Activated CD4-positive, alpha-beta T cell treated with anti-CD3 and anti-CD28 coated beads, Interleukin-10, Interleukin-2, amounts not matched to agents 100 ng/mL and 50 ng/mL, durations not matched to agents 16 hours and 8 hours (primary cell): ENCODE measurements at places on chromosomes 7 and 10.

GRCh38 chr10:97575127-97575668 lies 2.6 kb downstream of the ANKRD2 start:
- DNase-seq, result no peak

DNA sequence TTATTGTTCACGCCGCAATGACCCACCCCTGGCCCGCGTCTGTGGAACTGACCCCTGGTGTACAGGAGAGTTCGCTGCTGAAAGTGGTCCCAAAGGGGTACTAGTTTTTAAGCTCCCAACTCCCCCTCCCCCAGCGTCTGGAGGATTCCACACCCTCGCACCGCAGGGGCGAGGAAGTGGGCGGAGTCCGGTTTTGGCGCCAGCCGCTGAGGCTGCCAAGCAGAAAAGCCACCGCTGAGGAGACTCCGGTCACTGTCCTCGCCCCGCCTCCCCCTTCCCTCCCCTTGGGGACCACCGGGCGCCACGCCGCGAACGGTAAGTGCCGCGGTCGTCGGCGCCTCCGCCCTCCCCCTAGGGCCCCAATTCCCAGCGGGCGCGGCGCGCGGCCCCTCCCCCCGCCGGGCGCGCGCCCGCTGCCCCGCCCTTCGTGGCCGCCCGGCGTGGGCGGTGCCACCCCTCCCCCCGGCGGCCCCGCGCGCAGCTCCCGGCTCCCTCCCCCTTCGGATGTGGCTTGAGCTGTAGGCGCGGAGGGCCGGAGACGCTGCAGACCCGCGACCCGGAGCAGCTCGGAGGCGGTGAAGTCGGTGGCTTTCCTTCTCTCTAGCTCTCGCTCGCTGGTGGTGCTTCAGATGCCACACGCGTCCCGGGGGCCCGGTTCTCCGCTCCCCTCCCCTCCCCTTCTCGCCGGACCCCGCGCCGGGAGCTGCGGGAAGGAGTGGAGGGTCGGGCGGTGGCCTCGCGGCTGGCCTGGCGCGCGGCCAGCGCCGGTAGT lies at the start of gene CBX3:
Gene CBX3, plus strand, starts transcription at position 499 of the 772 bp plus-strand sequence. CDS start 1,254 bp downstream, outside the sequence.
- peak; percentile 97 for DNase-seq

DNA sequence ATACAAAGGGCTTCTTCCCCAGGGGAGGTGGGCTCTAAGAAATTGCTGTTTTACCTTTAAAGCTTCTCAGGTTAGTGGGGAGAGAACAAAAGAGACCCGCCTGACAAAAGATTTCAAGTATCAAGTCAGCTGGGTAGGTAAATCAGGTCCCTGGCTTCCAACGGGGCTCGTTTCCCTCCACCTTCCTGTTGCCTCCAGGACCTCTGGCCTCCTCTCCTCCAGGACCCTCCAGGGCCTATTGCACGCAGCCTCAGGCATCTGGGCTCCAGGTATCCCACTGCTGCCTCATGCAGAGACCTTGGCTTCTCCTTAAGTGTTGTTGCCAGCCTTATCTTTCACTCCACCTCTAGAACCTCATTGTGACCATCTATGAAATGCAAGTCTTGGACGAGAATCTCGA lies 2.9 kb downstream of the BNIP3 start:
- DNase-seq, result no peak

DNA sequence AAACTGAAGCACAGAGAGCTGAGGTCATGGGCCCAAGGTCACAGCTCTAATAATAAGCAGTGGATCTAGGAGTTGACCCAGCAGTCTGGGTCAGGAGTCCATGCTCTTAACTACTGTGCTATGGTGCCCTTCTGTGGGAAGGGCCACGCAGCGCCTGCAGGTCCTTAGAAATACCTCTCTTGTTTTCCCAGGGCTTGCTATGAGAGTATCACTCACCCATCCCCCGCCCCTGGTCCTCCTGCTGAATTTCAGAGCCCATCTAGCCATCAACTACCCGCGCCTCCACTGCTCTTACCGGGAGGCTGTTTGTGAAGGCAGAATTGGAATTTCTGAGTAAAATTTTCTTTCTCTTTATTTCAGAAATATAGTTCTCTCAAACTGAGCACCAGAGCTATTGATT lies 27.3 kb upstream of the CRHR2 start:
- no peak for DNase-seq

DNA sequence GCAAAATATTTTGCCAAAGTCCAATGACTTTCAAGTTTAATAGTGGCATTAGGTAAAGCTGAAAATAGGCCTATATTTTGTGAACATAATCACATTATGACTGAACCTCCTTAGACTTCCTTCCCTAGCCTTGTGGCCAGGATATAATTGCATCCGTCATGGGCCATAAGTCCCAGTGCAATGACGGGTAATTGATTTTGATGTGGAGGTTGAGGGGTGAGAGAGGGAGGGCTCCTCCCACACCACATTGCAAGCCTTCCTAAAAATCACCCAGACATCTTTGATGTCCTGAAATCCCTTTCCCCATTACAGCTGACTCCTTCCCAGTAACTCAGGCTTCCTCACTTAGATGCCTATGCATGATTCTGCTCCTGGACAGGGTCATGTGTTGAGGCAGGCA lies 25.6 kb downstream of the TAS2R41 start:
- DNase-seq, result no peak

GRCh38 chr10:77518241-77518909 lies 119.2 kb downstream of the KCNMA1 start:
- DNase-seq, result no peak

DNA sequence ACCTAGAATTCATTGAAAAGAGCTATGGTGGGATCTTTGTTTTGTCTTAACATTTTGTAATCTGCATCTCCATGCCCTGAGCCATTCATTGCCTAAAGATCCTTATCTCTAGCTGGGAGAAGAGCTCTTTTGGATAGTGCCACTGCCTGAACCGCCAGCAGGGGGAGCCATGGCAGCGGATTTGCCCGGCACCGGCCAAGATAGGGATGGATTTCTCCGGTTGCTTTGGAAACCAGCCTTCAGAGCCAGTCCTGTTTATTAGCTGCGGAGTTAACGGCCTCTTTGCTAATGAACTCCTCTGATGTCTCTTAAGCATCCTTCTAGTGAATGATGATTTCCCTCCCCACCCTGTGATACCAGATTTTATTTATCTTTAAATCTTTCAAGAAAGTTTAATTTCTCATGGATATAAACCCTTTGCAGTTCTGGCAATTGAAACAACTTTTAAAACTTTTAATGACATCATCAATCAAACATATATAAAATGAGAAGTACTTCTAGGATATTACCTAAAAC lies 58.2 kb upstream of the LYZL2 start:
- DNase-seq, result peak; percentile 91

- peak; percentile 20 for DNase-seq
Observed at GRCh38 chr7:2717293-2718261, 29.6 kb downstream of the AMZ1 start.

DNA sequence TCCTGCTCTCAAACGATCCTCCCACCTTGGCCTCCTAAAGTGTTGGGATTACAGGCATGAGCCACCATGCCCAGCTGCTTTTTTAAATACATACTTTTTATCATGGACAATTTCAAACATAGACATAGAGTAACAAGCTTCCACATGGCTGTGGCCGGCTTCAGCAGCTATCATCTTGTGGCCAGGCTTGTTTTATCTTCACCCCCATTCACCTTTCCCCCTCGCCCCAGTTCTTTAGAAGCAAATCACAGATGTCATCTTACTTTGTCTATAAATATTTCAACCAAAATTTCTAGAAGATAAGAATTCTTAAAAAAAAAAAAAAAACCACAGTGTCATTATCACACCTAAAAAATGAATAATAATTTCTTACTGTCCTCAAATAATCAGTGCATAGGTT lies 5.9 kb downstream of the FOXK1 start:
- no peak for DNase-seq

DNA sequence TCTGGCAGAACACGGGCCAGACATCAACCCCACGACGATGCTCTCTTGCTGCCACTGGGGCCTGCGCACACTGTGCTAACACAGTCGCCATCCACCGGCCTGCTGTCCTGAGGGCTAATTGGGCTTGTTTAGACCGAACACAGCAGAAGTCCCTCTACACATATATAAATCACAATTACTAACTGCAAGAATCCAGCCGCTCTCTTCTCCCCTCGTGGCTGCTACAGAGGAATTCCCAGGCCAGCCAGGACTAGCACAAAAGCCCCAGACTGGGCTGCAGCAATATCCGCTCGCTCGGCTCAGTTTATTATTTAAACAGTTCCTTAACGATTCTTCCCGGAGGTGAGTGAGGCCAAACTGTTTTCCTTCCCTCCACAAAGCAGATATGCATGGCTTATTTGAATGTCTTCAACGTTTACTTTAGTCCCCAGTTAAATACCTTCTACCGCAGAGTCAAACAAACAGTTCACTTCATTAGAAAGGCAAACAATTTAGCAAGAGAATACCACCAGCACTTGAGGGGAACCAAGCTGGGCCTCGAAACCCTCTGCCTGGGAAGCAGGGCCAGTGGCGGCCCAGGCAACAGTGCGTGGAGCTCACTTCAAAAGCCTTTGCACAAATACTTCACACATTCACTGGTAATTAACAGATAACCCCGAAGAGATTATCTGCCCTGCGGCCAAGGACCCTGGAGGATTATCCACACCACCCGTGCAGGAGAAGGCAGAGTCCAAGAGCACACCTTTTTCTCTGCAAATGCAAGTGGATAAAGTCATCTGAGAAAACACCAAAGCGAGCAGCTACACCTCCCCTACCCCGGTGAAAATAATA lies 145.3 kb downstream of the GLI3 start:
- no peak for DNase-seq

GRCh38 chr7:15854841-15855524 lies 168.5 kb upstream of the MEOX2 start:
- DNase-seq, result no peak

- no peak for DNase-seq
Observed at GRCh38 chr10:33353334-33353733, 18.9 kb upstream of the NRP1 start.

DNA sequence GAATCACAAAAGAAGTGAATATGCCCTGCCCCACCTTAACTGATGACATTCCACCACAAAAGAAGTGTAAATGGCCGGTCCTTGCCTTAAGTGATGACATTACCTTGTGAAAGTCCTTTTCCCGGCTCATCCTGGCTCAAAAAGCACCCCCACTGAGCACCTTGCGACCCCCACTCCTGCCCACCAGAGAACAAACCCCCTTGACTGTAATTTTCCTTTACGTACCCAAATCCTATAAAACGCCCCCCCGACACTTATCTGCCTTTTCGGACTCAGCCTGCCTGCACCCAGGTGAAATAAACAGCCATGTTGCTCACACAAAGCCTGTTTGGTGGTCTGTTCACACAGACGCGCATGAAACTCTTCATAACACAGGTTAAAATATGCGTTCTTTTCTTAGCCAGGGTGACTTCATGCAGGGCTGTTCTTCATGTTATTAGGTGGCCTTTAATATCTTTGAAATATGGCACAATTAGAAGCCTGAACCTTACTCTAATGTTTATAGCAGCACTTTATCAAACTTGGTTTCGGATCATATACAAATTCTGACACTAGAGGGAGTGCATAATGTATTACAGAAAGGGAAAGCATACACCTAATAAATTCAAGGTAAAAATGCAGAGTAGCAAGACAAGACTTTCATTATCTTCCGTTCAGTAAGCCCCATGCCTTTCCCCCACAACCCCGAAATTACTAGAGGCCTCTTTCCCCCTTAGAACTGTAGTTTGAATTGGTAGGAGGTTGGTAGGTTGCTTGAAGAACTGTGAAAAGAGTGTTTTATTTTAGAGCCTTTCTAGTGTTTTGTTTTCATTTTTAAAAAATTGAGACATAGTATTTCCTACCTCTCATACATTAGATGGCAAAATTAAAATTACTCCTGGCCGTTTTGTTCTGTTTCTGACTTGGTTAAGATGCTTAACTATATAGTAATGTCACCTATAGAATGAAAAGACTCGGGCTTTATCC lies 117.9 kb downstream of the NPY start:
- DNase-seq, result peak; percentile 33

- no peak for DNase-seq
Observed at GRCh38 chr10:99673492-99673891, 14.2 kb downstream of the ENTPD7 start.

DNA sequence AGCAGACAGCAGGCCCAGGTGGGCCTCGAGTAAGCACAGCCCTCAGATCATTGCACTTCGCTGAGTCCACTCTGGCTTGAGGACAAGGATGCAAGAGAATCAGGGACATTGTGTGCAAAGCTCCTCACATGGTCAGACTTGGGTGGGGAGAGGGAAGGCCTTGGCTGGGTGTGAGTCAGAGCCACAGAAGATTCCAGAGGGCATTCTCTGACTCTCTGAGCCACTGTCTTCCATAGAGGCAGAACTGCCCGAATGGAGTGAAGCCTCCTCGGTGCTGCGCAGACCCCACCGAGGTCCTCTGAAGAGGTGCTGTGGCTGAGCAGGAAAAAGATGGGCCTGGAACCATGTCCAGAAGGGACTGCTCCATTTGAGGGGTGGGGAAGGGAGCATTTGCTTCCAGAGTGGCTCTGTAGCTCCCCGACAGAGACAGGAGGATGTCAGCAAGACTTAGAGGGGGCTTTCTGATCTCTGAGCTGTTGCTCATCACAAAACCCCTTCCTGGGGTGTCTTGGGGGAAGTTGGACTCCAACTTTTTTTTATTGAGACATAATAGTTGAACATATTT lies 120.8 kb downstream of the PTPN20 start:
- no peak for DNase-seq

DNA sequence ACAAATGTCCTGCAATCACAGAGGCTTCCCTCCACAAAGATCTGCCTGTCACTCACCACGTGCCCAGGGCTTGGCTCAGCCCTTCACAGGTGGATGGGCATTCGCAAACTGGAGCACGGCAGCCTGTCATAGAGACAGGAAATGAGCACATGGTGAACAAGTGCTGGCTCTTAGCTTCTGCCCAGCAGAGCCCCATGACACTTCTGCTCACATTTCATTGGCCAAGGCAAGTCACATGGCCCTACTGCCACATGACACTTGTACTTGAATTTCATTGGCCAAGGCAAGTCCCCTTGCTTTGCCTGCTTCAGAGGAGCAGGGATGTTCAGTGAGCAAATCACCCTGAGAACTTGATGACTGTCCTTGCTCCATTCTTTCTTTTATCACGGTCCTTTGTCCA lies 110.8 kb upstream of the PPP2R2D start:
- DNase-seq, result peak; percentile 12

GRCh38 chr7:24777806-24778205 lies 20.5 kb upstream of the GSDME start:
- DNase-seq, result no peak

GRCh38 chr10:116490028-116490662 lies 55.6 kb upstream of the PNLIP start:
- DNase-seq, result peak; percentile 25

DNA sequence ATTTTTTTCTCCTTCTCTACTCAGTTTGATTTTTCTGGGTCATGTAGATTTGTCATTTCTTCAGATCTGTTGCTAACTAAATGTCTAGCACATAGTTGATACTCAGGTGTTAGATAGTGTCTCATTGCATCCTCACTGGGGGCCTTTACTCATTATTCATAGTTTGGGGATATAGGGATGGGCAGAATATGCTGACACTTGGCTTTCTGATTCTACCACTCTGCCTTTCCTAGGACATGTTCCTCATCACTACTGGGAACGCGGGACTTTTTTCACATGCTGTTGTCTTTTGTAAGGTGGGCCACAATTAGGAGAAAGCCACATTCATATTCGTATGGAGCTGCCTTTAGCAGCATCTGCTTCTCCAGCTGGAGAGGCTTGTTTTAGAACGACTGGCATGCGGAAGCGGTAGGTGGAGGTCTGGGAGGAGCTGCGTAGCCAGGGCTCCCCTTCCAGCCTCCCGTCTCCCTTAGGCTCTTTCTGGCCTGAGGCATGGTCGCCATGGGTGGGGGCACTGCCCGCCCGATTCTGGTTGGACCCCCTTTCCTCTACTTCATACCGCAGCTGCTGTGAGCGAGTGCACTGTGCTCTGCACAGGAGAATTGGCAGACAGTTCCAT lies 78.8 kb downstream of the SND1 start:
- DNase-seq, result no peak
